ENCODE measurements at places on chromosomes 11 and 22.
A peak's percentile ranks its signal among the peaks of the same experiment; 100 is the strongest.

- peak; percentile 9 for DNase-seq
Observed at GRCh38 chr11:128734103-128734831, 40.4 kb downstream of the FLI1 start.

- no peak for DNase-seq
Observed at GRCh38 chr11:1153105-1153950, 4.4 kb upstream of the MUC5AC start.

DNA sequence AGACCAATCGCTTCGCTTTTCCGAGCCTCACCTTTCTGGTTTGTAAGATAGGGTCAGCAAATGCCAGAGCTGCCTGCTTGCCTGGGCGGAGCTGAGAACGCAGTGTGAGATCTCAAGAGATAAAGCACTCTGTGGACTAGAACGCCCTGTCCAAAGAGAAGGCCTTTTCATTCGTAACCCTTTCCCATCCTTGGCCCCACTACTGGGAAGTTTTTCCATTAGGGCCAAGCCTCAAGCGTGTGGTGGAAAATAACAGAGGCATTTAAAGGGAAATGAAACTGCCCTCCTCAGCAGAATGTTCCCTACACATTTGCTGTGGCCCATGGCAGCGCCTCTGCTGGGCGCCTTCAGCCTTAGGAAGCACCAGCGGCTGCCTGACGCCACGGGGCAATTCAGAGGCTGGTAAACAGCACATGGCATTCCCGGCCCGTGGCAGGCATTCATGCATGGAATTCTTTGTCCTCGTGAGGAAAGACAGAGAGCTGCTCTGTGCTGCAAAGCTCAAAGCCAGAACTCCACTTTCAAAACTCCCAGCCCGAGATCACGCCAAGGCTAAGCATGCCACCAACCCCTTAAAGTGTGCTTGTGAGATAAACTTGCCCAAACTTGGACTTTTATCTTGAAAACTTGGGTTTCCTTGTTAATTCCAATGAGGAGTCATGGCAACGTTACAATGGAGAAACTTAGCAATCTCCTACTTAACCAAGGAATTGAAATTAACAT lies 38.1 kb downstream of the AHNAK start:
- DNase-seq, result no peak

GRCh38 chr22:43293655-43294392 lies 49.3 kb downstream of the SCUBE1 start:
- DNase-seq, result no peak

- DNase-seq, result no peak
Observed at GRCh38 chr11:27795955-27796861, 96.0 kb upstream of the BDNF start.

DNA sequence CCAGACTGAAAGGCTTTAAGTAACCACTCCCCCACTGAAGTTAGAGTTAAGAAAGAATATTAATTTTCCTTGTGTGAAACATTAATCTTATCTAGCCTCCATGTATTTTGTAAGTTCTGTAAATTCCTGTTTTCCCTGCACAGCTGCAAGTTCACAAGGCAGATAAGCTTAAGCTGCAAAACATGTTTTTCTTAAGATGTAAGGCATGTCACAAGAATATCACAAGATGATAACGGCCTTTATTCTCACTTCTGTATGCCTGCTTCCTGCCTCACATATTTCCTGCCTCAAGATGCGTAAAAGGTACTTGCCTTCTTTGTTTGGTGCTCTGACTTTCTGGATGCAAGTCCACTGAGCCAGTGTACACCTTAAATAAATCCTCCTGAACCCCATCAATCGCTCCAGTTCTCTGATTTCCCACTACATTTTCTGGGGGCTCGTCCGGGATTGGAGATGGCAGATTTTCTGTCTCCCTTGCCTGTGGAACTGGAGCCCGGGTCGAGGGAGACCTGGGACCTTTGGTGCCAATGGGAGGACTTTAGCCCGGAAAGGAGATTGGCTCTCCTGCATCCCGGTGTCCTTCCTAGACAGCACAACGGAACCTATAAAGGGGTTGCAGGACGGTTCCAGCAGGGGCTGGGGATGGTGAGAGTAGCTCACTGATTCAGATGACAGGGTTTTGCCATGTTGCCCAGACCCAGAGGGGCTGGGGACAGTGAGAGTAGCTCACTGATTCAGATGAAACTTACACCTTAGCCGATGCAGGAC lies 30.2 kb downstream of the PPARA start:
- no peak for DNase-seq

DNA sequence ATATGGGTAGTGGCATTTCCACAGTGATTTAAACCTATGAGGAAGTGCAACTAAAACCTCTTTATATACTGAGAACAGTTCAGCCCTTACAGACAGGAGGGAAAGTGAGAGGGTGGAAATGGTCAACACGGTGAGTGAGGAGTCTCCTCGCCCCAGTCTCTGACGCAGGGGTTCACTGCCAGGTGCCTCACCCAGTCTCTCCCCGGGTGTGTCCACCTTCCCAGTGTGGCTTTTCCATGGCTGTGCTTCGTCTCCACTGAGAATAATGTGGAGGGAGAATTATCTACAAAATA lies 116.6 kb upstream of the TOP3B start:
- no peak for DNase-seq

DNA sequence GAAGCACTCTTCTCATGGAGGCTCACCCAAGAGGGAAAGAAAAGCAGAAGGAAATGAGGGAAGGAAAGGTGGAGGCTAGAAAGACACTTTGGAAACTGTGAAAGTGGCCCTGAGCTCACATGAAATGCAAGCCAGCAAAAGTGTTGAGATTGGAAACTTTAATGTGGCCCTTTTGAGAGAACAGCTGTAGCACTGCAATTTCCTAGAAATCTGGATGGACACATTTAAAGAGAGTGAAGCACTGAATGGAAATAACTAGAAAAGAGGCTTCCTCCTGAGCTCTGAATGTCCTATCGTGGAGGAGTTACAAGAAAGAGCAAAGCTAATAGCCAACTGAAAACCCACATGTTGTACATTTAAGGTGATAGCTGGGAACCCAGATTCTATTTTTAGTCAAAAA lies 56.0 kb downstream of the LIF start:
- no peak for DNase-seq

DNA sequence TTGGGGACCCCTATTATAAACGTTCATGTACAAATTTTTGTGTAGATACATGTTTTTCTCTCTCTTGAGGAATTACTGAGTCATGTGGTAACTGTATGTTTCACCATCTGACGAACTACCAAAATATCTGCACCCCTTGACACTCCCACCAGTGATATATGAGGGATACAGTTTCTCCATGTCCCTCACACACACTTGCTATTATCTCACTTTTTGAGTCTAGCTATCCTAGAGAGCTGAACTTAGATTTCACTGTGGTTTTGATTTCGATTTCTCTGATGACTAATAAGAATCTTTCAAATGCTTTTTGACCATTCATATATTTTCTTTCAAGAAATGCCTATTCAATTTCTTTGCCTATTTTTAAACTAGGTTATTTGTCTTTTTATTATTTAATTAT lies 200.2 kb downstream of the PGR start:
- DNase-seq, result no peak

DNA sequence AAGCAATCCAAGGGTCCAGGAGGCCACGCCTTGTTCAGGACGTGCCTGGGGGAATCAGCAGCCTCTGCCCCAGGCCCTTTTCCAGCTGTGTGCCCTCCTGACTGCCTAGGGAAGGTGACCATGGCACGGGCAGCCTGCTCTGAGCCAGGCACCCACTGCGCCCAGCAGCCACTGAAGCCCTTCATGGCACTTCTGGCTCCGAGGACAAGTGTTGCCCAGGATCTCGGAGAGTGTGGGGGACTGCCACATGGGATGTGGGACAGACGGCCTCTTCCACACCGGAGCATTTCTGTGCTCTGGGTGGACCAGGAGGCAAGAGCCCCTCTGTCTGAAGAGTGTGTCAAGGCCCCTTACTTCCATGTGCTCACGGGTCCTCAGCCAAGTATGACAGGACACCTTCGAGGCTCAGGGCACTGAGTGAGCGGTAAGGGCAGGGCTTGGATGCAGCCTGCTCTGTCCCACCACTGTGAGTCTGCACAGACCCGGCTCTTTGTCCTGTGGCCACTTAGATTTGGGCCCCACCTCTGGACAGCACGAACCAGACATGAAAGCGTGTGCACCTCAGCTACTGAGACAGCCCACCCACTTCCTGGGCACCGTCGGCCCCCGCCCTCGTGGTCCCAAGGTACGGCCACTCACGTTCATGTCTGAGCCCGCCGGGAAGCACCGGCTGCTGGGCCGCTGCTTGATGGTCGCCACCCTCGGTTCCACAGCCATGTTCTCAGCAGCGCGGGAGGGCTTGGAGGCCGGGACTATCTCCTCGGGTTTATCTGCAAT lies 93.6 kb downstream of the CTTN start:
- DNase-seq, result no peak
